ENCODE measurements at places on chromosomes 3 and 15.

DNA sequence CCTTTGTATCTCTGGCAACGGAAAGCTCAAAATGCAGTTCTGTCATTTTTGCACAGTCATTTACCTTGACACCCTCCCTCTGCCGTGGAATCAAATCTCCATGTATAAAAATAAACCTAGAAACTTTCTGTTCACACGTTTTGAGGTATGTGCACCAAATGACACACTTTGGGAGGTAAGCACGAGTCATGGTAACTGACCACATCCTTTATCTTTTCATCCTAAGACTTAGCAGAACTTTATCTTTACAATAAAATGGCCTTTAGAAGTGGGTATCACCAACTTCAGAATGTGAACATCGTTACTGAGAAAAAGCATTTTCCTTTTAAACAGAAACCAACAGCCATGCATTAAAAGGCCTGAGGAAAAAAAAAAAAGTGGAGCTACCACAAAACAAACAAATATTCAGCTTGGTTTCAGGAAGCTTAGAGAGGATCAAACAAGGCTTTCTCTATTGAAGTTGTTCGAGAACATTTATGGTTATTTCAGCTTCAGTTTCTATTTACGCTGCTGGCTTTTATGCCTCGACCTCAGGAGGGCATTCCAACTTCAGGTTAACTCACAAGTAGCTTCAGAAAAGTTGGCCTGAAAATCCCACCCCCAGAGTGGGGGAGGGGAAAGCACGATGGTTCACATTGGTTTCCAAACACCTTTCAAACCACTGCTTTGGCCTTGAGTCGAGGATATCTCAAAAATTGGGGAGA is 171.1 kb upstream of the ICE2 start:
- no peak for DNase-seq

- no peak for DNase-seq
Measured at GRCh38 chr15:87848012-87848411, 408.5 kb downstream of the NTRK3 start.

- DNase-seq = no peak
Measured at GRCh38 chr3:85182975-85183752, 224.4 kb downstream of the CADM2 start.

- DNase-seq = no peak
Measured at GRCh38 chr3:44954962-44955361, 21.0 kb downstream of the ZDHHC3 start.

GRCh38 chr15:85745525-85746150 is 49.1 kb downstream of the KLHL25 start:
- DNase-seq = no peak

GRCh38 chr15:40942337-40942854 is 10.9 kb upstream of the CHAC1 start:
- no peak for DNase-seq

DNA sequence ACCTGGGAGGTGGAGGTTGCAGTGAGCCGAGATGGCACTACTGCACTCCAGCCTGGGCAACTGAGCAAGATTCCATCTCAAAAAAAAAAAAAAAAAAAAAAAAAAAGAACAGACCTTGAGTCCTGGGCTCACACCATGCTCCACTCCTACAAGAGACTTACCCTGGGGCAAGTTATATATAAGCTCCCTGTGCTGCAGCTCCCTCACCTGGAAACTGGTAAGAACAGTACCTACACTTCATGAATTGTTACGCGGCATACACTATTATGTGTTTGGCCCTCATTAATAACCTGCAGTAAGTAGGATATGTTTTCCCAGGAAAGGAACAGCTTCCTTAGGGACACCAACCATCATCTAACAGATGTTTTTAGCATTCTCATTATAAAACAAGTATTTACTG is 119.6 kb downstream of the FMN1 start:
- DNase-seq = no peak

GRCh38 chr15:80915472-80915871 is 74.1 kb downstream of the MESD start:
- DNase-seq = no peak

DNA sequence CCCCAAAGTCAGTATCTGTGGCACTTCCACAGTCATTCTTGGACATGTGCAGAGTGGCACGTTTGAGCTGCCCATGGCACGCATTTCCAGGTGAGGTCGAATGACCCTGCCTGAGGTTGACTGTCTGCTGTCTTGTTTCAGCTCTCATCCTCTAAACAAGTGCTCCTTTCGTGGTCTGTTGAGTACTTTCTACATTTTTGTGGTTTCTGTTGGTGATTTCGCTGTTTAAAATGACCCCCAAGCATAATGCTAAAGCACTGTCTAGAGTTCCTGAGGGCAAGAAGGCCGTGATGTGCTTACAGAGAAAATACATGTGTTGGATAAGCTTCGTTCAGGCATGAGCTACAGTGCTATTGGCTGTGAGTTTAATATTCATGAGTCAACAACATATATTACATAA is 40.0 kb upstream of the SAMMSON start:
- DNase-seq = no peak

- no peak for DNase-seq
Measured at GRCh38 chr3:76826861-76827260, 213.0 kb upstream of the ROBO2 start.

GRCh38 chr3:152834776-152835600 is at the start of gene P2RY1:
Gene P2RY1 (plus strand): TSS chr3:152835131. CDS start chr3:152835783, 652 bp downstream.
- peak; percentile 74 for DNase-seq

DNA sequence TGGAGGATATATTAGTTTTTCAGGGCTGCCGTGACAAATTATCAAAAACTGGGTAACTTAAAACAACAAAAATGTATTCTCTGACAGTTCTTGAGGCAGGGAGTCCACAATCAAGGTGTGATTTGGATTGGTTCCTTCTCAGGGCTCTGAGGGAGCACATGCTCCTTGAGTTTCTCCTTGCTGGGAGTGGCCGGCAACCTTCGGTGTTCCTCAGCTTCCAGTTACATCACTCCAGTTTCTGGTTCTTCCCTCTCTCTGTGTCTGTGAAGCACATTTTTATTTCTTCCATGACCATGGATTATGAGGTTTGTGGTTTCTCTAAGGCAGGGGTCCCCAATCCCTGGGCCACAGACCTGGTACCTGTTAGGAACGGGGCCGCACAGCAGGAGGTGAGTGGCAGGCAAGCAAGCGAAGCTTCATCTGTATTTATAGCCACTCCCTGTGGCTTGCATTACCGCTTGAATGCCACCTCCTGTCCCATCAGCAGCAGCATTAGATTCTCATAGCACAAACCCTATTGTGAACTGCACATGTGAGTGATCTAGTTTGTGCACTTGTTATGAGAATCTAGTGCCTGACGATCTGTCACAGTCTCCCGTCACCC is 24.3 kb downstream of the LRRC28 start:
- no peak for DNase-seq

DNA sequence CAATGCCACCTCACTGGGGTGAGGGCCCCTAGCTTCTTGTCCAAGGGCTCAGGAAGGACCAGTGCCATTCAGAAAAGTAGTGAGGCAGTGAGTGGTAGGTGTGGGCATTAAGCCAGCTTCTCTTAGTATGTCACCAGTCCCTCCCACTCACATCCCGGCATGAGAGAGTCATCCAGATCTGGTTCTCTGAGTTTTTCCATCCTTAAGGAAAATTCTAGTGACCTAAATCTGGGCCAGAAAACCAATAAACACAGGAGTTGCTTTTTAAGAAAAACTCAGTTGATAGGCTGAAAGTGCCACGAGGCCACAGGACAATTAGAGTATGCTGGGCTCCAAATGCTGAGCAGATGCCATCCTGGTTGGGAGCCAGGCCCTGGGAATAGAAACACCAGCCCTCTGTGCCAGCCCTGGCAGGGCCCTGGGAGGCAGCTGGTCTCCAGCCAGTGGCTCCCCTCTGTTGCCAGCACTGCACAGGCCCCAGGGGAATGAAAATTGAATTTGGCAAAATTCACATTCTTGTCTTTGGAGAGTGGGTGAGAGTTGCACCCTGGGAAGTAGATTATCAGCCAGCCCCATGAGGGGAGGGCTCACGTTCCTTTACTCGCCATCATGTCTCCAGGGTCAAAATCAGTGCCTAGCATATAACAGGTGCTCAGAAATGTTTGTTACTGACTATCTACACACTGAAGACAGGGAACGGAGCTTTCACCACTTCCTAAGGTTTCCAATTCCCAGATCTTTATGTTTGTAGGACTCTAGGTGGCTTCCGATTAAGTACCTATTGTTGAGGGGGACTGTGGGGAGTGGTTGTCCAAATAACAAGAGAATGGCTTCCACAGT is 52.8 kb downstream of the FAM43A start:
- peak; percentile 96 for DNase-seq

DNA sequence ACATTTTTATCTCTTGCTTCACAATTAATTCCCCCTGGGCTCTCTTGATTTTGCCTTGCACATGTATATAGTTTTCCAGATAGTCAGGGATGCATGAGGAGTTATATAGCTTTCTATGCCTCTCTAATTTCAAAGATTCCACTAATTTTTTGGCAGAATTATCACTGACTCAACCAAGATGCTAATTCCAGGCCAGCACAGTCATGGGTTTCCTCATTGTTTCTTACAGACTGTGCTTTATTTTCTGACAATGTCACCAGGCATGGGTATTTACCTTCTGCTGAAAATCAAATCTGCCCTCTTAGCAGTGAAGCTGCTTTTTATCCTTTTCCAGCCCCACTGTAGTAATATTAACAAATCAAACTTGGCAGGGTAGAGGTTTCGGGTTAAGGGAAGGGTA is 1520.6 kb upstream of the CADM2 start:
- peak; percentile 8 for DNase-seq

DNA sequence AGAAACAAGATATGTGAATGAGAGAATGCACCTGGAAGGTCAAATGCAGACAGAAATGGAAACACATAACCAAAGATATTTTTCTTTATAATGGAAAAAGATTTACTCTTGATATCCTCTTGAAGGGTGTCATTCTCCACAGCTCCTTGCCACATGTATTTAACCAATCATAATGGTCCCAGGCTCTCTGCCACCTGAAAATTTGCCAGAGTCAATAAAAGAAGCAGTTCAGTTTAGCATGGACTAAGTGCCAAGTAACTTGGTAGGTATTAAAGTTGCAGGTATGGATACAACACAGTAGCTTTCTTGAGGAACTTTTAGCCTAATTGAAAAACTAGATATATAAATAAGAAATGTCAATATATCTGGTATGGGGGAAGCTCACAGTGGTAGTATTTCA is 33.5 kb downstream of the TUSC7 start:
- no peak for DNase-seq

DNA sequence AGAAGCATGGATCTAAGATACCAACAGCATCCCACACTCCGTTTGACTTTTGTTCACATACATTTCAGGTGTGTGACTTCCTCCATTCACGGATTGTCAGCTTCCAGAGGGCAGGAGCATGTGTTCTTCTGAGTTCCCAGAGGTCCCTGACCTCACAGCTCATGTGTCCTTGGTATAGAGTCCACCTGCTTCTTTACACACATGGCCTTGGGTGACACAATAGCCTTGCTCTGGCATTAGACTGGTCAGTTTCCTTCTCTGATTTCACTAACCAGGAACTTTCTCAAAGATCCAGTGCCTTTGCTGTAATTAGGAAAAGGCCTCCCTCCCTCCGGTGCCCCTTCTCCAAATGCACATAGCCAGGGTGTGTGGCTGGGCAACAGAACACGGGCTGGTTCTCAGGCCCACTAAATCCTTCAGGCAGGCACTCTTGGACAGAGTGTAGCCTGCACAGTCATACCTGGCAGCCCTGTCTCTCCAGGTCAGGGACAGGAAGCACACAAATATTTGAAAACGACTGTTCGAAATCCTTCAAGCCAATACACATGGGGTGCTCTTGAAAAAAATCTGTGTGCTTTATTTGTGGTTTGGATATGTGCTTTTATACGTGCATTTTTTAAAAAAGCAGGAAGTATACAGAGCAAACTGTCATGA is 81.1 kb downstream of the TRIM42 start:
- no peak for DNase-seq

- no peak for DNase-seq
Measured at GRCh38 chr15:58228718-58229117, 90.5 kb downstream of the AQP9 start.

GRCh38 chr15:69342460-69343076 is 43.9 kb downstream of the PAQR5 start:
- DNase-seq = no peak

- DNase-seq = no peak
Measured at GRCh38 chr15:28096670-28097431, 2.3 kb downstream of the OCA2 start.

GRCh38 chr3:178434206-178434805 is 101.9 kb upstream of the KCNMB2 start:
- DNase-seq = no peak

DNA sequence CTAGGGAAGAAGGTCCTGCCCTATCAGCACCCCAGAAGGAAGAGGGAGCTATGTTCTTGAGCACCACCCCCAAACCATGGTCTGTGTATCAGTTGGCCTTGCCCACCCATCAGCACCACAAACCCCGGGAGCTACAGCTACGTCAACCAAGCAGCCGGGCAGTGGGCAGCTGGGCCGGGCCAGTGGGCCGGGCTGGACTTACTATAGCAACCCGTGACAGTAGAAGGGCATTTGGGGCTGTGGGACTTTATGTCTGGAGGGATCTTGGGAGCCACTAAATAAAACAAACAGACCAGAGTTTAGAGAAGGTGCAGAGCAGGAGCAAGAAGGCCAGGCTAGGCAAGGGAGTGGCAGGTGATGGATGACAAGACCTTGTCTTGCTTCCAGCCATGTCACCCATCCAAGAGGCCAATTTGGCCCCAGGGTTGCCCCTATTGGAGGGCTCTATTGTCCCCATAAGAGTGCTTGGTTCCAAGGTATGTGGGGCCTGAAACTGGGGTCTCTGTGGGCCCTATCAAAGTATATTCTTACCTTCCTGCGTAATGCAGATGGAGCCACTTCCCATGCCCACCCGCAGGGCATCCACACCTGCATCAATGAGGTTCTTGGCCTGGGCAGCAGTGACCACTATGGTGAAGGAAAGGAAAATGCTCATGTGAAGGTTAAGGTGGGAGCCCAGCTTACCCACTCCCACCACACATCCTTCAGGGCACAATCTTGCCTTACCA is 3.2 kb downstream of the IMPDH2 start:
- DNase-seq = no peak

GRCh38 chr3:81728766-81729544 is 32.5 kb downstream of the GBE1 start:
- DNase-seq = no peak

DNA sequence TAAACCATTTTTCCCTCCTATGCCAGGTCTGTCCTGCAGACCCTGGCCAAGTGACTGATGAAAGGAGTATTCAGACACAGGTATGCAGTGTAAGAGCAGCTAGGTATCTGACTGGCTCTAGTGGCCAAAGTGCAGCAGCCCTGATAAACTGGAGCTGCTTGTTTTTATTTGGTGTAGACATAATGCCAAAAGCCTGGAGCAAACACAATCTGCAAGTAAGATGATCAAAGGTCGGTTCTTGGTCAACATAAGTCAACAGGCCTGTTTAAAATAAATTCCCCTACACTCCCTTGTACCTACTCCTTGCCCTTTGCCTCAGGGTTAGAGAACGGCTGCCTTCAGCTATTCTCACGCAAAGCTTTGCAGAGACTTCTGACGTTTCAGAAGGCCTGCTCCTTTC is 1003.1 kb downstream of the ZPLD1 start:
- no peak for DNase-seq
